Activated T-helper 17 cell treated with anti-CD3 and anti-CD28 coated beads, Interleukin-2, amount 50 U/mL, for 72 hours (primary cell): ENCODE measurements at places on chromosomes 5 and 9.

DNA sequence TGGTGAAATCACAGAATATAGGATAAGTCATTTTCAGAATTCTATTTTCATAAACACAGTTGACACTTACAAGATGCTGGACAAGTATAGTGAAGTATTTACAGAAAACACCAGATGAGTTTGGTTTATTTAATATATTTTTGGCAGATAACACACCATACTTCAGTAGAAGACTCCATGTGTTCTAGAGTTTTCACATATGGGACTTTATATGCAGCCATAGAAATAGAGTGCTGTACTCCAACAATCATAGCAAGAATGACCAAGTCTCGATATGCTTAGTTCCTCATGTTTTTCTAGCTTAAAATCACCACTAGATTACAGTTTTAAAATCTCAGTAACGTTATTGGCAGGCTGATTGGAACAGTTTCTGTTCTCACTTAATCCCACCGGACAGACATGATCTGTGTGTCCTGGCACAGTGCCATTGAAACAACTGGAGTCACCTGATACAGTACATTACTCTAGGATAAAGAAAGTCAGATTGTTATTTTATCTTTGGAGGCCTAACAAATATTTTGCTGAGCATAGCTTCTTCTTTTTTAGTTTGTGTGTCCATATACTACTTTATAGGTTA, 45.8 kb upstream of the ERBIN start:
- no peak for ATAC-seq

GRCh38 chr9:1120500-1121165, 70.5 kb downstream of the DMRT2 start:
- ATAC-seq, result no peak

DNA sequence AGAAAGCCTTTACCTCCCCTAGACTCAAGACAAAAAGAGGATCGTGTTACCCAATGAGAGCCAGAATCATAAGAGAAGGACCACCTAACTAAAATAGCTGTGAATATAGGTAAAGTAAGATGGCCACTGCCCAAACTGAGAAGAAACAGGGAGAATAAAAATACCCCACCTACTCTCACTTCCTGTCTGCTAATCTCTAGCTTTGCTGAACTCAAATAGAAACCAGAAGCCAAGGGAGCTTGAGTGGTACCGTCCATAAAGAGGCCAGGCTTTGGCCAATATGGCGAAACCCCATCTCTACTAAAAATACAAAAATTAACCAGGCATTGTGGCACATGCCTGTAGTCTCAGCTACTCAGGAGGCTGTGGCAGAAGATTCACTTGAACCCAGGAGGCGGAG, 123.0 kb upstream of the FST start:
- ATAC-seq, result peak; percentile 32

GRCh38 chr9:22170556-22170955, 161.5 kb upstream of the CDKN2B start:
- ATAC-seq, result no peak

DNA sequence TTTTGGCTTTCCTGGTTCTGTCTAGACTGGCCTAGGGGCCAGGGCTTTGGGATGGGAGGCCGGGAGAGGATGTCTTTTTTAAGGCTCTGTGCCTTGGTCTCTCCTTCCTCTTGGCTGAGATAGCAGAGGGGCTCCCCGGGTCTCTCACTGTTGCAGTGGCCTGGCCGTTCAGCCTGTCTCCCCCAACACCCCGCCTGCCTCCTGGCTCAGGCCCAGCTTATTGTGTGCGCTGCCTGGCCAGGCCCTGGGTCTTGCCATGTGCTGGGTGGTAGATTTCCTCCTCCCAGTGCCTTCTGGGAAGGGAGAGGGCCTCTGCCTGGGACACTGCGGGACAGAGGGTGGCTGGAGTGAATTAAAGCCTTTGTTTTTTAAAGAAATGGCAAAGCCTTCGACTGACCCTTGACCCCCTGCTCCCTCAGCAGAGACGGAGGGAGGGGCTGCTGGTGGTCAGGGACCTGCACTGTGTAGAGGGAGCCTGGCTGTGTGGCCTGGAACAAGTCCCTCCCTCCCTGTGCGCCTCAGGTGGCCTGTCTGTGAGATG, 11.1 kb downstream of the FPGS start:
- ATAC-seq, result no peak

DNA sequence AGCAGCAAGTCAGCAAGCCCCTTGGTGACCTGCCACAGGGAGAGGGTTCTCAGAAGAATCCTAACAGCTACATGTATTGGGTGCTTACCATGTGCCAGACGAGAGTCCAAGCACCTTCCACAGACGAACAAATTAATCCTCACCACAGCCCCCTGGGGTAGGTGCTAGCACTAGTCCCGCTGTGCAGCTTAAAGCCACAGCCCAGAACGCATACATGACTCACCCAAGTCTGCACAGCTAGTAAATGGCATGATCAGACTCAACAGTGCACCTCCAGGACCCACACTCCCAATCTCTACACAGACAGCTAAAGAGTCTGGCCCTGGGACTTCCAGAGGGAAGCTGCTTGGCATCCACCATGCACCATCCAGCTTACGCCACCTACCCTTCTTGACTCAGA, 111.5 kb downstream of the PAX5 start:
- ATAC-seq, result peak; percentile 30

- no peak for ATAC-seq
Observed at GRCh38 chr5:124310453-124310852, 436.0 kb downstream of the ZNF608 start.

GRCh38 chr9:87276327-87276841, 221.3 kb upstream of the DAPK1 start:
- peak; percentile 46 for ATAC-seq

DNA sequence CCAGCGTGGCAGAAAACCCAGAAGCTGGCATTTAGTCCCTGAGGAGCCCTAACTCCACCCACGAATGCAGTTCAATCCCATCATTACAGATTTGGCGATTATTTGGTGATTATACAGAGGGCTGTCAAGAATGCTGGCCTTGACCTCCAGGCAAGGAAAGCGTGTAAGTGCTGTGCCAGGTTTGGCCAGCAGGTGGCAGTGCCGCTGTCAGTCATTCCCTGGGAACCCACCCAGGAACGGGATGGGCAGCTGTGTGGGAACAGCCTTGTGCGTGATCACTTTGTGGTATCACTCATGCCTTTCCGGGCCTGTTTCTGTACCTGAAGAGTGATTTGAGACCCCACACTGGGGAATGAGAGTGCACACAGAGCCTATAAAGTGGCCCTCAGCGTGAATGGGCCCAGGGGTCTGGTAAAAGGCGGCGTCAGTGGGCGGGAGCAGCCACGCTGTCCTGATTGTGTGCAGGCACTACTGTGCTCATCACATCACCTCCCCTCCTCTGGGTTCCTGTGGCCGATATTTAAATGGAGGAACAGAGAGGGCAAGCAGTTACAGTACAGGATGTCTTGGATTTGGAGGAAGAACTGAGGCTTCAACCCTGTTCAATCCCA, 215.6 kb downstream of the ROR2 start:
- peak; percentile 52 for ATAC-seq
